ENCODE measurements at places on chromosomes 12 and 14.

- DNase-seq: no peak
Observed at GRCh38 chr14:77947372-77947771, 147.5 kb downstream of the ADCK1 start.

- no peak for DNase-seq
Observed at GRCh38 chr12:93219947-93220346, 157.8 kb upstream of the NUDT4 start.

DNA sequence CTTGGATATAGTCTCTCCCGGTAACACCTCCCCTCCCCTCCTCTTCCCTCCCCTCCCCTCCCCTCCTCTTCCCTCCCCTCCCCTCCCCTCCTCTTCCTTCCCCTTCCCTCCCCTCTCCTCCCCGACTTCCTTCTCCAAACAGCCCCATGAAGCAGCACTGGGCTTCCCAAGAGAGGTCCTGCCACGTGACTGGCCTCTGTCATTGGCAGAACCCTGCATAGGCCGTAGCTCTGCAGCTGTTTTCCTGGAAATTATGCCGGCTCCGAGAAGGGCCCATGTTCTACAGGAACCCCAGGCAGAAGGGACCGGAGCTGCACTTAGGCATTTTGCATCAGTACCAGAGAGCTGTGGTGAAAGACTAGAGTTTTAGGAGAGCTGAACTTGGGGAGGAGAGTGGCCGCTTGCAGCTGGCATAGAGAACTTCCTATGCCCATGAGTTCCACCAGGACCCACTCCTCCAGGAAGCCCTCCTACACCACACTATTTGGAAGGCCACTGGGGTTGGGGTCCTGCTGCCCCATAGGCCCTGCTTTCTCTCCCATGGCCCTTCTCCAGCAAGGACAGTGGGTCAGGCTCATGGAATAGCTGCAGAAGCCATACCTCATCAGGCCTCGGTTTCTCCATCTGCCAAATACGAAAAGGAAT lies 5.1 kb upstream of the TNFAIP2 start:
- DNase-seq: peak; percentile 62

- DNase-seq: no peak
Observed at GRCh38 chr12:130523208-130523607, 185.5 kb downstream of the PIWIL1 start.

DNA sequence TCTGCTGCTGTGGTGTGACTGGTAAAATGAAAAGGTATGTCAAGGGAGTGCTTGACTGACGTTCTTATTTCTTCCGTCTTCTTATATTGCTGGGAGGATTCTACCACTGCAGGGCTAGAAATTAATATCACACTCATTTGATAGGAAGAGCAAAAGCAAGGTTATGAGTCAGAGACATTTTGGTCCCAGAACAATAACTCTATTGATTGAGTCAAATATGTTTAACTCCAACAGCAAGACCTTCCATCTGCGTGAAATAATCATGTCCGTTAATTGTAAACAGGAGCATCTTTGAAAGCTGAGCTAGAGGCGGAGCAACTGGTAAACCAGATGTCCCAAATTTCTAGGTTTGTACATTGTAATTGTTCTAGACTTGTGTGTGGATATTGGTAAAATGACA lies 1293.6 kb downstream of the AACS start:
- DNase-seq: no peak

- DNase-seq: no peak
Observed at GRCh38 chr12:8680533-8680932, 17.3 kb upstream of the RIMKLB start.

DNA sequence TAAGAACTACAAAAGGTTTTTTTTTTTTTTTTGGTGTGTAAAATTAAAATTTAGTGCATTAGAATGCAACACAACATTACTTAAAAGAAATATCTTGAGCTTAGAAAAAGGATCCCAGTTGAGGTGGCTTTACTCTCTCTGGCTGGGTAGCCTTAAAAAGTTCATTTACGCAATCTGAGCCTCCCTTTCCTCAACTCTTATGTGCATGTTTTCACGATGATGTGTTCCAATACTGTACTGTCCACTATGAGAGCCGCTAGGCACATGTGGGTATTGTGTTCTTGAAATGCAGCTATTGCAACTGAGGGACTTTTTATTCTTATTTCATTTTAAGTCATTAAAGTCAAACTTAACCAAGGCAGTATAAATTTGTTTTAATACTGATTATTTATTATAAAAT lies 460.9 kb upstream of the SYT1 start:
- no peak for DNase-seq

- DNase-seq: no peak
Observed at GRCh38 chr12:132049876-132050275, 94.2 kb downstream of the DDX51 start.

GRCh38 chr14:26917086-26917485 lies 319.3 kb upstream of the NOVA1 start:
- DNase-seq: no peak

GRCh38 chr14:39673270-39673711 lies 241.1 kb upstream of the FBXO33 start:
- DNase-seq: no peak

DNA sequence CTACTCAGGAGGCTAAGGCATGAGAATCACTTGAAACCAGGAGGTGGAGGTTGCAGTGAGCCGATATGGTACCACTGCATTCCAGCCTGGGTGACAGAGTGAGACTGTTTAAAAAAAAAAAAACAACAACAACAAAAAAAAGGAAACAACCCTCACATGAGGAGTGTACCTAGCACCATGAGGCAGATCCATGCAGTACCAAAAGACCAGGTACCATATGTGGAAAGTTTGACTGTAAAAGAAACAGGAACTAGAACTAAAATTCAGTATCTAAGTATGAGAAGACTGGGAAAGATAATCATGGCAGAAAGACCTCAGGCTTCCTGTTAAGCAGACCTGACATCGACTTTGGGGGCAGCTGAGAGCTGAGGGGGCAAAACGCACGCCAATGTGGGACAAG lies 55.1 kb downstream of the TRAFD1 start:
- no peak for DNase-seq

DNA sequence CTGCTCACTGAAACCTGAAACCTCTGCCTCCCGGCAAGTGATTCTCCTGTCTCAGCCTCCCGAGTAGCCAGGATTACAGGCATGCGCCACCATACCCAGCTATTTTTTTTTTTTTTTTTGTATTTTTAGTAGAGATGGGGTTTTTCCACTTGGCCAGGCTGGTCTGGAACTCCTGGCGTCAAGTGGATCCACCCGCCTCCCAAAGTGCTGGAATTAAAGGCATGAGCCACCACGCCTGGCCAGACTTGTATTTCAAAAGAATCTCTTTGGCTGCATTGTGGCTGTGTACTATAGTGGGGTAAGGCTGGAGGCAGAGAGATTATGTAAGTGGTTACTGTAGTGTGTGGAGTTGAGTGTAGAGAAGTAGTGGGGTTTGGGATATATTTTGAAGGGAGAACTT lies 35.1 kb downstream of the TRHDE start:
- no peak for DNase-seq

DNA sequence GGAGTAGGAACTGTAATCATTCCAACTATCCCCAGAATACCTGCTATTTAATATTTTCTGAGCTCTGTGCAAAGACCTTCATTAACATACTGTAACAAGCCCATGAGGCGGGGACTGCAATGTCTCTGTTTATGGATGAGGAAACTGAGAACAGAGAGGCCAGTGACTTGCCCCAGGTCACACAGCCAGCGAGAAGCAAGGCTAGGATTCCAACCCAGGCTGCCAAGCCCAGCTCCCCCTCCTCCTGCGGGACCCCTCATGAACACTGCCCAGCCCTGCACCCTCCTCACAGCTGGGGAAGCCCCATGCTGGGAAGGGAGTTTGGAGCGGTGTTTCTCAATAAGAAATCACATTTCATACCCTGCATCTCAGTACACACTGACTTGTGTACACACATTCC lies 10.9 kb downstream of the HVCN1 start:
- DNase-seq: no peak

- DNase-seq: no peak
Observed at GRCh38 chr14:89848165-89848564, 106.4 kb downstream of the EFCAB11 start.

GRCh38 chr12:107094183-107094448 lies 767 bp upstream of the CRY1 start:
- no peak for DNase-seq

- peak; percentile 55 for DNase-seq
Observed at GRCh38 chr12:52022841-52023181, 16.1 kb downstream of the TAMALIN start.

DNA sequence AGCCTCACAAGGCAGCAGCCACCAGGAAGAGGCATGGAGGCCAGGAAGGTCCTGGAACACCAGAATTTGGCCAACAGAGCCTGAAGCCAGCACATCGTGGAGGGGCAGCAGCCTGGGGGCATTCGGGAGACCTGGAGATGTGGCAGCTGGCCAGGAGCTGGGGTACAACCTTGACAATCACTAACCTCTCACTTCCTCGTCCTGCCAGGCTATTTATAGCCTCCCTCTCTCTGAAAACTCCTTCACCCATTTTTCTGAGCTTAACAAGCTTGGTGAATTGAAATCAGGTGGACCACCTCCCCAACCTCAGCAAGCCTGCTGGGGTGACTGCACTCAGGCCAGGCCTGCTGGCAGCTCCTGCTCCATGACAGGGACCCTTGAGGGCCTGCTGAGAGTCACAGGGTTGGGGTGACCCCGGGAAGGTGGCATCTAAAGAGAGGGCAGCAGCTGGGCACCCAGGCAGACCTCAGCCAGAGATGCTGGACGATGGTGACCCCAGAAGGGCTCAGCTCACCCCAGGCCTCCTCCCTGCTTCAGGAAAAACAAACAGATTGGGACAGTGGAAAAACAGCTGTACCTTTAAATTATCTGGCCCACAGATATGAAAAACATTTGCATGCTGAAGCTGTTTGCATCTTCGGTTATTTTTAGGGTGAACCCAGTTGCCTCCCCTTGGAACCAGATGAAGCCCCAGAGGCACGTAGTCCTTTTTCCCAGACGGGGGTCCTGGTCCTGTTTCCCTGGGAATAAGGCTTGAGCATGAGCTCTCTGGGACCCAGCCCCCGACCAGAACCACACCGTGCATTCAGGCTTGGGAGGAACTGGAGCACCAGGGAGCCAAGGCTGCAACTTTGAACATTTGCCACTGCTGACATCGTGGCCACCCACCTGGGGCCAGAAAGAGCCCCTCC lies 67.0 kb downstream of the PITPNM2 start:
- DNase-seq: no peak

DNA sequence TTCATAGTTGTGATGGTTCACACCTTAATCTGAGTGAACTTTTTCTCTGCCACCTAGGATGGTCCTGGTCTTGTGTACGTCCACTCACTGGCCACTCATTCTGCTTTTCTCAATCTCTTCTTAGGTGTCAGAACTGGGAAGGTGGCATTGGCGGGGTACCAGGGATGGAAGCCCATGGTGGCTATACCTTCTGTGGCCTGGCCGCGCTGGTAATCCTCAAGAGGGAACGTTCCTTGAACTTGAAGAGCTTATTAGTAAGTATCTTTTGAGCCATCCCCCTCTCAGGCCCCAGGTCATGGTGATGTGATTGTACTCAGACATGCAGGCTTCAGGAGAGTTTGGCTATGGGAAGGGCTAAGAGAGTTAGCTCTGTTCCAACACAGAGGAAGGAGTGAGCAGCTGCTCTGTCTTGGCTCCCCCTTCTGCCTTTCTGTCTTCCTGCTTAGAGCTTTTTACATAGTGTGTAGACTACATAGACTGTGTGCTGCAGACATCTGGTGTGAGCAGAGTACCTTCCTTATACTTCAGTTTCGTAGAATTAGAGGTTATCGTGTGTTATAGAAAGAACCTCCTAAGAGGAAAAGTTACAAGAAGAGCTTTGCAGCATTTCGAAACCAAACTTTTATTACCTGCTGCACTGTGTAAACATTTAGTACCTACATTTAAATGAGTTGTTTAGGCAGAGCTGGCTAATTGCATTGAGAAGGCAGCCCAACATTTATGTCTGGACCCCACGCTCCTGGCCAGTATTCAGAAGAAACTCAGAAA lies 54.2 kb downstream of the FNTB start:
- DNase-seq: no peak

DNA sequence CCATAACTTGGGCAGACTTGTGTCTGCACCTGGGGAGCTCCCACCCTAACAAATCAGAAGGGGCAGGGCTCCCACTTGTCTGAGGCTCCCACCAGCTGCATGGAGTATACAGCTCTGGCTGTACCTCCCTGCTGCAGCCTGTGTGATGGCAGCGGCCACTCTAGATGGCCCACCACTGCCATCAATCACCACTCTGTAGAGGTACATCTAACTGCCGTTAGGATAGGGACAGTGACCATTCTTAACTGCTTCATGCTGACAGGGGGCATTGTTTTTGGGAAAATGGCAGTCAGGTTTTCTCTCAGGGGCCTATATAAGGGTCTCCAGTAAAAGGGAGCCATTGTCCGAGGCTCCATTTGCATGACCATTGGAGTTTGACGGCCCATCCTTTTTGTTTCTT lies 42.2 kb downstream of the HSD17B6 start:
- DNase-seq: no peak

GRCh38 chr12:113077057-113077858 lies 20.7 kb downstream of the DTX1 start:
- no peak for DNase-seq

DNA sequence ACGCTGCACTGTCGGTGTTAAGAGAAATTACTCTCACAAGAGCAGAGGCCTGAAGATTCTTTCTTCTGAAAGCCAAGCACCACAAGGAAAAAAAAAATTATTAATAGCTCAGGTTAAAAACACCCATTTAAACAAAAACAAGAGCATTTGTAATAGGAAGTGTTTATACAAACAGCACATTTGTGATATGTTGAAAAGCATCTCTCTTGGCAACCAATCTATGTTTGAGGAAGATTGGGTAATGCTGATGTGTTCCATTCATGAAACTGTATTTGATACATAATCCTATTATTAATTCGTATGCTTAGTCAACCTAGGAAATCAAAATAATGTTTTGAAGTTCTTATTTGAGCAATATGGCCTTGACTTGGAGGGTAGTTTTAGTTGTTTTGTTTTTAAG lies 36.5 kb downstream of the SSPN start:
- no peak for DNase-seq

- no peak for DNase-seq
Observed at GRCh38 chr12:85457016-85457415, 177.0 kb downstream of the ALX1 start.

DNA sequence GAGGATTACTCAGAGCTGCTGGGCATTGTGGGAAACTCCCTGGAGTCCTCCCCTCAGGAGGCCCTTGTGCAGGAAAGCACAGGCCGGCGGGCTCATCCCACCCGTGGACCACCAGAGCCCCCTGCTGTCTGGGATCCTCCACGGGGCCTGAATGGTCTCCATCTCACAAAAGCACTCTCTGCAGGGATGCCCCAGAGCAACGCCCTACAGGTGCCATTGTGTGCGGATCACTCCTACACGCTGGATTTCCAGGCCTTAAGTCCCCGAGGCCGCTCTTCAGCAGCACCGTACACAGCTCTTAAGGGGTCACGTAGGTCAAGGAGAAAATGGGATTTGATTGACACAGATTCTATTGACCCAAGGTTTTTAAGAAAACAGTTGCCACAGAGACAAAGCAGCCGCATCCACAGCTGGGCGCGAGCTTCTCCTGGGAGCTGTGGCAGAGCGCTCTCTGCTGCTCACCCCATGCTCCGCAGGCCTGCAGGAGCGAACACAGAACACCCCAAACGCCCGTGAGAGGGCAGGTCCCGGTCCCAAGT lies 36.7 kb upstream of the RIMBP2 start:
- no peak for DNase-seq

- no peak for DNase-seq
Observed at GRCh38 chr14:88950069-88950468, 125.6 kb downstream of the TTC8 start.

- no peak for DNase-seq
Observed at GRCh38 chr12:93524386-93525133, 47.9 kb upstream of the SOCS2 start.

- DNase-seq: no peak
Observed at GRCh38 chr12:58919231-58920101, 838 bp downstream of the LRIG3 start.

- no peak for DNase-seq
Observed at GRCh38 chr14:30596935-30597334, 25.2 kb upstream of the SCFD1 start.

Measured in GDM1 (cell line).